ENCODE measurements at places on chromosomes 3 and 15.

GRCh38 chr3:122560680-122561079 lies 3.4 kb downstream of the PARP9 start:
- DNase-seq = no peak

- DNase-seq = no peak
These were observed 236.8 kb downstream of the CACNA2D3 start for GRCh38 chr3:54358969-54359694.

- no peak for DNase-seq
These were observed 143.4 kb downstream of the ANXA2 start for GRCh38 chr15:60254416-60254815.

DNA sequence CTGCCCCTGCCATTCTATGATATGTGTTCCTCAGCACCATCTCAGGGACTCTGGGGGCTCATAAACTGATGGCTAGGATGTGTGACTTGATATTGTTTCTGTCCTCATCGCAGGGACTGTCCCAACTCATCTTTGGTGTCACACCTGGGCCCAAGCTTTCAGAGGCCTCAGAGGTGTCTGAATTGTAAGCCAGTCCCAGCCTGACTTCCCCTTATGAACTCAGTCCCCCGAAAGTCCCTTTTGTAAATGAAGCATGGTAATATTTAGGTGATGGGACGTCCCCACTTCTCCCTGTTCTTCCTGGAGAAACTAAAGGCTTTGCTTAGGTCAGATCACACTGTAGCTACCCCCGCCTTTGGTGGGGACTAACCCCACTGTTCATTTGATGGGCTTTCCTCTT lies 142.4 kb upstream of the TLE3 start:
- no peak for DNase-seq

DNA sequence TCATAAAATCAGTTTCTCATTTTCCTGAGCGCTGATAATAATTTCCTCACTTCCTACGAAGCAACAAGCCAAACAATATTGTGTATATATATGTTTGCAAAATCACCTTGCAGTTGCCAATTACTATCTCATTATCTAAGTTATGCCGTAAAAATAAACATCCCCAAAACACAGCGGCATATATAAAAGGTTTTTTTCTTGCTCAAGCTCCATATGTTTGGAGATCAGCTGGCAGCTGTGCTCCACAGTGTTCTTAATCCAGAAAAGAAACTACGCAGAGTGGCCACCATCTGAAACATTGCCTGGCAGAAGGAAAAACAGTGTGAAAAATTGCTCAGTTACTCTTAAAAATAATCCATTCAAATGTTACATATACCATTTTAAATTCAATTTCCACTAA lies 951.4 kb downstream of the PLOD2 start:
- no peak for DNase-seq

DNA sequence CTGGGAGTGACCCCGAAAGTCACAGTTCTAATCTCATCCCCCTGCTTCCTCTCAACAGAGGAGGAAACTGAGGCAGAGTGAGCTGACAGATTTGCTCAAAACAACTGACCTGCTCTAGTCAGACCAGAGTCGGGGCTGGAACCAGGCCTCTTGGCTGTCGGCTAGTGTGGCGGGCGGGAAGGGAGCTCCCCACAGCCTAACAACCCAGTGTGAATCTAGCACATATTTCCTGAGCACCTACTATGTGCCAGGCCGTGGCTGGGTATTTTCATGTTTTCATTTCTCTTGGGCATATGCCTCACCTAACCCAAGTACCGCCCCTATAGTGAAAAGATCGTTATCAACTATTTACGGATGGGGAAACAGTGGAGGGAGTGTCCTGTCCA lies 27.2 kb downstream of the GRIP2 start:
- no peak for DNase-seq

- DNase-seq = no peak
These were observed at the start of gene APBA2 for GRCh38 chr15:28885630-28886430. TSS of gene APBA2 (plus strand) at chr15:28885974. CDS start at chr15:29053885, 167,911 bp downstream.

DNA sequence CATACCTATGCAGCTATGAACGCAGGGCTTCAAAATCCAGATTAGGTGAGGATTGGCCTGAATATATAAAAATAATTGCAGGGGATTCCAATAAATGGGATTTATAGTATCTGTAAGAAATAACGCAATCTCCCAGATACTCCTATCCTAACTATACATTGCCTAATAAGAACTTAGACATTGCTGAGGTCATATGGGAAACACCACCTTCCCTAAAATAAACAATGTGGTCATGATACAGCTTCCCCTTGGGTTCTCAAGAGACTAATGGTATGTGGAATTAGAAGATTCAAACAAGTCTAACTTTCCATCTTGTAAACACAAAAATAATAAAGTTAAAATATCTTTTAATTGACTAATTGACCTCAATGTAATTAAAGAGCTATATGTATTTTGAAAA lies 28.2 kb downstream of the UBE3A start:
- DNase-seq = no peak

GRCh38 chr15:72856549-72857040 lies 73.0 kb upstream of the ADPGK start:
- DNase-seq = no peak

GRCh38 chr3:146783446-146783845 lies 178.3 kb upstream of the PLSCR5 start:
- no peak for DNase-seq

DNA sequence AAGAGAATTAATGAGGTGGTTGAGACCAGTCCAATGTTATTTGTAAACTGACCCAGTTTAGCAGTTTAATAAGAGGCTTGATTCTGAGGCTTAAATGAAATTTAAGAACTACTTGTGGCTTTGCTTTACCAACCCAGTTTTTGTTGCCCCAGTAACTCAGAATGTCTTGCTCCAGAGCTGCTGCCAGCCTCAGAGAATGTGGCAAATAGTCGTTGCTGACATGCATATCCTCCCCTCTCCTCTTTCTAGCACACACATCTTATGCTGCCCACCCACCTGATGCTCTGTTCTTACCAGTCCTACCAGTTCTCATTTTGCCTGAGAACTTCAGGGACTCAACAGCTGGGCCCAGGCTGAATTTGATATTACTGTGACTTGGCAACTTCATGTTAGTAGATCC lies 92.4 kb upstream of the TSC22D2 start:
- DNase-seq = no peak

GRCh38 chr15:40276927-40277326 lies 5.9 kb downstream of the ANKRD63 start:
- DNase-seq = no peak

DNA sequence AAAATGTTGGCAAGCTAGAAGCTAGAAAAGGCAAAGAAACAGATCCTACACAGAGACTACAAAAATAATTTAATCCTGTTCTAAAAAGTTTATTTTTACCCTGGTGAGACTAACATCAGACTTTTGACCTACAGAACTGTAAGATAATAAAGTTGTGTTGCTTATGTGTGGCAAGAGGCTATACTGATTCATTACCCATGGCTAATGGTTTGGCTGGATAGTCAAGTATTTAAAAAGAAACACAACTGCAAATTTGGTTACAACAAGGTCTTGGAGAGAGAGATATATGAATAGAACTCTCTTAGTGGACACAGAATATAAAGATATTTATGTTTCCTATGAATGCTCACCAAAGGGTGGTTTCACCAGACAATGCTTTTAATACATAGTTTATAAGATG lies 364.2 kb upstream of the PLSCR5 start:
- no peak for DNase-seq

GRCh38 chr3:29310865-29311264 lies 30.0 kb downstream of the RBMS3 start:
- no peak for DNase-seq

DNA sequence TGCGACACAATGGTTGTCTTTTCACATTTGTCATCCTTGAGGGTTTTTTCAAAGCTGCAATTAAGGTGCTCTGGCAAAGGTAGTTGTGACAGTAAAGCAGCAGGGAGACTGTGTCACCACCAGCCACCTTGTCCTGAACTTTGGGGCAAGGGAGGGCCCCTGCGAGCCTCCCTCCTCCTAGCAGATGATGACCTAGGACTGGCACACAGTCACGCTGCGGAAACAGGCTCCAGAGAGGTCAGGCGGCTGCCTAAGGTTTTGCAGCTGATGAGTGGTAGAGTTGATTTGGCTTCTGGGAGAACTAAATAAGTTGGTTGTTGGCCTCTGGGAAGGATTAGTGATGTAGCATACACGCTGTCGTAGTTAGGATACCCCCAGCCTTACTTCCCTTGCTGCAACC lies 62.7 kb downstream of the PDIA5 start:
- DNase-seq = no peak

DNA sequence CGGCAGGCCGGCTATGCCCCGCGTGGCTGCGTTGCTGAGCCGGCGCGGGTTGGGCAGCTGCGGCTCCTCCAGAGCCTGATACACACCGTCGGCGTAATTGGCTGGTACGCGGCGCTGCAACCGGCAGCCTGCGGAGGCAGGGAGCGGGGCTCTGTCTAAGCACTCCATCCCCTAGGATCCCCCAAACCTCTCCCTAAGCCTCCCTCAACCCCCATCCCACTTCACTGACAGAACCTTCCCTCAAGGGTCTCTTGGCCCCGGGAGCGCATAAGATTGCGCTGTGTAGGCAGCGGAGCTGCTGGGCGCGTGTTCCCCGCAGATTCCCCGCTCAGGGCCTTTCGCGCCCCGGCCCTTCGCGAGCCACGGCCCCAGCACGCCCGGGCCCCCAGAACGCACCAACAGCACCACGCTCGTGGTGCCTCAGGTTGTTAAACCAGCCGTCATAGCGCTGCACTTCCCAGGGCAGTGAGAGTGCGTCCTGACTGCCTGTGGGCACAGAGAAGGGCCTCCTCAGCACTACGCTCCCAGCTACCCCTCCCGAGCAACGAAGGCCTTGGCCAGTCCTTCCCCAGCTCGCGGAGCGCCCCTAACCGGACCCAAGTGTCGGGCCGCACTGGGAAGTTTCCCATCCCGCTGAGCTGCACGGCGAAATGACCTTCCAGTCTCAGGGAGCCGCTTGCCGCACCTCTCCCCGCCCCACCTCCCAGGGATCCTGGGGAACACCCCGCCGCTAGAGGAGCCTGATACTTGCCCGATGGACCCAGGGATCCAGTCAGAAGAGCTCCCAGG lies 1.2 kb downstream of the DUOX2 start:
- no peak for DNase-seq

DNA sequence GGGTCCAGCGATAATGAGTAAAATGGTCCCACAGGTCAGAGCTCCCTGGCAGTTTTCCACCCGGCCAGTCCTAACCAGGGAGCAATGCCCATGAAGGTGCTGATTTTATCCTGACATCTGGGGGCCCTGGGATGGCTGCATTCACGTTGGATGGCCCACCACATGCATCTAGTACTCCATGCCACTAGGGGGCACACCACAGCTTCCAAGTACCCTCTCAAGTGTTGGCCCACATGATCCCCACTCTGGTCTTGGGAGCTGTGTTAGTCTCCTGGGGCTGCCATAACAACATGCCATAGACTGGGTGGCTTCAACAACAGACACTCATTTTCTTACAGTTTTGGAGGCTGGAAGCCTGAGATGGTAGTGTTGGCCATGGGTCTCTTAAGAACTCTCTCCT lies 225.5 kb downstream of the SLCO3A1 start:
- no peak for DNase-seq

GRCh38 chr3:42045708-42046243 lies 45.4 kb upstream of the TRAK1 start:
- DNase-seq = no peak

DNA sequence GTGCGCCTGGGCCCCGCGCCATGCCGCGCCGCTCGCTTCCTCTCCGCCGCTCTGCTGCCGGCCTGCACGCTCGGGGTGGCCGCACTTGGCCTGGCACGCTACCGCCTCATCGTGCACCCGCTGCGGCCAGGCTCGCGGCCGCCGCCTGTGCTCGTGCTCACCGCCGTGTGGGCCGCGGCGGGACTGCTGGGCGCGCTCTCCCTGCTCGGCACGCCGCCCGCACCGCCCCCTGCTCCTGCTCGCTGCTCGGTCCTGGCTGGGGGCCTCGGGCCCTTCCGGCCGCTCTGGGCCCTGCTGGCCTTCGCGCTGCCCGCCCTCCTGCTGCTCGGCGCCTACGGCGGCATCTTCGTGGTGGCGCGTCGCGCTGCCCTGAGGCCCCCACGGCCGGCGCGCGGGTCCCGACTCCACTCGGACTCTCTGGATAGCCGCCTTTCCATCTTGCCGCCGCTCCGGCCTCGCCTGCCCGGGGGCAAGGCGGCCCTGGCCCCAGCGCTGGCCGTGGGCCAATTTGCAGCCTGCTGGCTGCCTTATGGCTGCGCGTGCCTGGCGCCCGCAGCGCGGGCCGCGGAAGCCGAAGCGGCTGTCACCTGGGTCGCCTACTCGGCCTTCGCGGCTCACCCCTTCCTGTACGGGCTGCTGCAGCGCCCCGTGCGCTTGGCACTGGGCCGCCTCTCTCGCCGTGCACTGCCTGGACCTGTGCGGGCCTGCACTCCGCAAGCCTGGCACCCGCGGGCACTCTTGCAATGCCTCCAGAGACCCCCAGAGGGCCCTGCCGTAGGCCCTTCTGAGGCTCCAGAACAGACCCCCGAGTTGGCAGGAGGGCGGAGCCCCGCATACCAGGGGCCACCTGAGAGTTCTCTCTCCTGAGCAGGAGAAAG lies 951 bp downstream of the GPR62 start:
- DNase-seq = no peak

DNA sequence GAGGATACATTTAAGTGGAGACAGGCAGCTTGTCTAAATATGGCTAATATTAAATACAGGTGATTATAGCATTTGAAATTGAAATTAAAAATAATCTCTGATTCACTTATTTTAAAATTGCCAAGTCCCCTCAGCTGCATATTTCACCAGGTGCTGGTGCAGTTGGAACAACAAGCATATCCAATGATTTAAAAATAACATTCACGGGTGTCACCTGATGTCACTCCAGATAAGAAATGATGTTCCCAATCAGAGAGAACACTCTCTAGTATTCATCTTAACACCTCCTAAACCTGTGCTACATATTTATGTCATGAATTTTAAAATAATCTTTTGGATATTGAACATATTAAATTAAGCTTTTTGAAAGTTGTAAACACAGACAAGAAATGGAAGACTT lies 249.9 kb downstream of the CADM2 start:
- DNase-seq = no peak

DNA sequence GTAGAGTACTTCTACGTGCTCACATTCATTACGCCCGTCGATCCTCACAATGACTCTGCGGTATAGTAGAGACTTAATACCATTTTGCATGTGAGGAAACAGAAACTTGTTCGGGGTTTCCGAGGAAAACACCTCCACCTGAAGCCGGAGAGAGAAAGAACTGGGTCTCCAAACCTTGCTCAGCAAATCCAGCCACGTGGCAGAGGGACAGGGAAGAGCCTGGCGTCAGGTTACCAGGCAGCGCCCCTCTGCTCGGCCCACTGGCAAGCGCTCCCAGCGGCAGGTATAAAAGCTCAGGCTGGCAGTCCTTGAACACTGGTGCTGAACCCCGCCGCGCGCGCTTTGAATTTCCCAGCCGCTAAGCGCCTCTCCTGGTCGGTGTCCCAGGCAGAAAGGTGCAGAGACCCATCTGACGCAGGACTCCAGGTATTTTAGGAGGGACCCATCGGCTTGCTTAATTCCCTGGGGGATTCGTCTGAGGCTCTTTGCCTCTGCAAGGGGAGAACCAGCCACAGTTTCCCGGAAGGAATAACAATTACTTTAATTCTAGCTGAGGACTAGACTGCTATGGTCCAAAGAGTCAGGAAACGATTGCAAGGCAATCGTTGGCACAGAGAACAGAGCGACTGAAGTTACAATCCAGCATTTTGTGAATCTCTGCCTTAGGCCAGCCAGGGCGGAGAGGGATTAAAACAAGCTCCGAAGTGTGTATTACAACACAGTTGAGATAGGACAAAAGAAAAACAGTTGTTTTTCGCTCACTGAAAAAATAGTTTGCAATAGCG lies at the start of gene C2CD4A:
TSS of gene C2CD4A (plus strand) at position 315 of the 785 bp plus-strand sequence. CDS start 637 bp downstream, outside the sequence.
- peak; percentile 32 for DNase-seq

- DNase-seq = no peak
These were observed 23.8 kb downstream of the DAG1 start for GRCh38 chr3:49493901-49494300.

- DNase-seq = no peak
These were observed 73.2 kb upstream of the ARL6 start for GRCh38 chr3:97691354-97691753.

All from stimulated activated CD8-positive, alpha-beta memory T cell treated with anti-CD3 and anti-CD28 coated beads, Interleukin-4, amount 100 ng/mL, for 4 hours (primary cell).